Hippocampal formation (tissue), 2 donors: ENCODE measurements at places on chromosomes 4 and X.

GRCh38 chr4:8912089-8912455 lies 40.4 kb upstream of the HMX1 start:
- DNase-seq, result no peak

DNA sequence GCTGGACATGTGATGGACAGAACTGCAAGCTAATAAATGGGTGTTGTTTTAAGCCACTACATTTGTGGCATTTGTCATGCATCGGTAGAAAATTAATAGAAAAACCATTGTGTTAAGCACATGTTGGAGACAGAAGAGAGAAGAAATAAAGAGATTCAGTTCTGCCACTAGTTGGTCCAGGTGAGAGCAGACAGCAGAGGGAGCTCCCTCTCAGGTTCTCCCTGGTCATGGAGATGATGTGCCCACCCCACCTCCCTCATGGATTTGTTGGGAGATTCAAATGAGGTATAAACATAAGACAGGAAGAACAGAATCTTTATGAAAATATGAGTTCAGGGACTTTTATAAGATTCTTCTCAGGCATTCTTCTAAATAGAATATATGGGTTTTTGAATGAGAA lies 36.8 kb upstream of the OCIAD2 start:
- no peak for DNase-seq

- DNase-seq, result no peak
Observed at GRCh38 chr4:48127231-48127630, 6.8 kb downstream of the TXK start.

GRCh38 chrX:13938051-13938828 lies 91.5 kb downstream of the GEMIN8 start:
- DNase-seq, result no peak

GRCh38 chr4:56972809-56973208 lies 4.6 kb downstream of the NOA1 start:
- DNase-seq, result no peak

GRCh38 chr4:138056541-138056940 lies 185.6 kb downstream of the SLC7A11 start:
- DNase-seq, result no peak

DNA sequence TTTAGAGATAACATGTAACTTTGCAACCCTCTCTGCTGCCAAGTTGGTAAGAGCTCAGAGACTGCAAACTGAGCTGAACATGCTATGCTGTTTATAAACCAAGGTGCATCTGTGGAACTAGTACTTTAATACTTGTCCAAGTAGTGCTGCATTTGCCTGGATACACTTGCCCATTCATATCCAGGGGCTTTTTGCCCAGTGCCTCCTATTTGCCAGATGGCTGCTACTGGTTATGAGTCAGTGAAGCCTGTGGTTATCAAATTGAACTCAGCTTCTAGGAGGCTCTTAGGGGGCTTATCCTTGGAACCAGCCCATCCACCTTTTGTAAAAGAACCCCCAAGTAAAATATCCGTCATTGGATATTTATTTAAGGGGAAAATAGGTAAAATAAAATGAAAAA lies 79.6 kb downstream of the AFF2 start:
- no peak for DNase-seq

DNA sequence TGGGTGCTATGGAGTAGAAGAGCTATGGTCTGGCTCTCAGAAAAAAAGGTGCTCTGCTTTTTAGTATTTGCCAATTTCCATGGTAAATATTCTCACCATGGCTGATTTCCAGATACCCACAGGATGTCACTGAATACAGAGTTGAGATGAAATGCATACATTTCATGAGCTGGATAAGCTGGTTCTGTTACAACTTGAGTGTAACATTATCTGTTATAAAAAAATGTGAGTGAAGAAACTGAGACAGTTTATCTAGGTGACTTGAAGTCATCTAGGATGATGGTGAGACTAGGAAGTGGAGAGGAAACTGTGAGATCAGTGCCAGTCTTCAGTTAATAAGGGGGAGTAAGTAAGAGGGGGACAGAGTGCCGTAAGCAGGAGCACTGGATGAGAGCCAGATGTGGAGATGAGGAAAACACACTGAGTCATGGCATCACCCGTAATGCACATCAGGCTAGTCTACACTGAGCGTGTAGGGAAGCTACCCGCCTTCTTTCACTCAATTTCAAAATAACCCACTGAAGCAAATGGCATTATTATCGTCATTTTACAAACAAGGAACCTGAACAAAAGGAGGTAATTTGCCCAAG lies 5.0 kb downstream of the HPSE start:
- no peak for DNase-seq

- no peak for DNase-seq
Observed at GRCh38 chrX:53223955-53224859, 800 bp downstream of the KDM5C start.

DNA sequence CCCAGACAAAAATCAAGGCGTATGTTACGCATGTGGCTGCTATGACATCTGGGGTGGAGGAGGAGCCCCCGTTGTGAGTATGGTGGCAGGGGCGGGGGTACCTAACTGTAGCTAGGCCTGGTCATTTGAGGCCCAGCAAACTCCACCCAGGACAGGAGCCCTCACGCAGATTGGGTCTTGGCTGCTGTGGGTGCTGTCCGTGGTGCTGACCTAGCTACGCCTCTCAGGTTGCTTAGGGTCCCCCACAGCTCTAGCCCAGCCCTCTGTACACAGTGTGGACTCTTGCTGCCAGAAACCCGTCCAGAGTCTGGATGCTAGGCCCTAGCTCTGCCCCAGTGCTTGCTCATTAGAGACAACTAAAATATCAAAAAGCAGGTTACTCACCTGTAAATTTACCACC lies 146.7 kb upstream of the PSAPL1 start:
- no peak for DNase-seq

DNA sequence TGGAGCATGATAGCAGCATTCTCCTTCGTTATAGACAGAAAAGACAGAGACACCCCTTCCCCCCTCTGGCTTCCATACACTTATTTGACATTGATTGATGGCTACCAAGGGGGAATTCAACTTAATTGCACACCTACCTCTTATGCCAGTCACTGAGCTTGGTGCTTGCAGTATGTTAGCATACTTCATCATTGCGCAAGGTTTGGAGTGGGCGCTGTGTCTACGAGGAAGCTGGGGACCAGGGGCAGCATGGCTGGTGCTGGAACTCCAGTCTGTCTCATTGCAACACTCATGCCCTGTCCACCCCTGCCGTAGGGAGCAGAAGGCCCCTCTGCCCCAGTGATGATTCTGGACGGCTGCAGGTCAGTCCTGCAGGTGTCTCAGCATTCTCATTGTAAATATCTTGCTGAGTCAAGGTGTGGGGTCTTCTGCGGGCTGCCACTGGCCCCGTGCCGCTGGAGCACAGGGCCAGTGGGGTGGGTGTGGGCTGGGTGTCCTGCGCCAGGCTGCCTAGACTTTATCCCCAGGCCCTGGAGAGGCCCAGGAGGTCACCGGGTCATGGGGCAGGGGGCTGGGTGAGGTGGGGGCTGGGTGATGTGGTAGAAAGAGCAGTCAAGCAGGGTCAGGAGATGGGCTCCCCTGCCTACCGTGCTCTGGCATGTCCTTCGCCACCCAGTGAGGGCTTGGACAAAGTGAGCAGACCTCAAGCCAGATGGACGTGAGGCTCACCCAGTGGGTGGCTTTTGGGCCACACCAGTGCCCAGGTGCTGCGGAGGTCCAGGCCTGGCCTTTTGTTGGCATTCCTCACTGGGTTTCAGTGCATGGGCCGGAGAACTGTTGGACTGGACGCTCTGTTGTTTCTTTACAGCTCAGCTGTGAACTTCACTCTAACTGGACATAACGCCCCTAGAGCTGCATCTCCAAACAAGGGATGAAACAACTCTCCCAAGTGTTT lies 85.5 kb downstream of the PSAPL1 start:
- no peak for DNase-seq

GRCh38 chr4:39030725-39031124 lies 1.5 kb downstream of the TMEM156 start:
- DNase-seq, result no peak

DNA sequence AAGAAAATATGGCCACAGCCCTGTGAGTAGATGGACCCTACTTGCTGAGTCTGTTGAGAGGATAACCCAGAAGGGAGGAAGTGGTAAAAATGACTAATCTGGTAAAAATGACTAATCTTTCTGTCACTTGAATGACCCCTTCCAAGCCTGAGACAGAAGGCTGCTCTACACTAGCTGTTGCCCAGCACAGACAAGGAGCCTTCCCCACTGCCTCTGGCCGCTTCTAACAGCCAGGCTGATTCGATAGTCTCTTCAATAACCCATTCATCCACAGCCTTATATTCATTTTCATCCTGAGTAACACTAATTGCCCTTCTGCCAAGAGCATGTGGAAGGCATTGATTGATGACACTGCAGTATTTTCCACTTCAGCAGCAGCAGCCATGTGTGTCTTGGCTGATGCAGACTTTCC lies 18.4 kb downstream of the MAGEB17 start:
- no peak for DNase-seq

GRCh38 chr4:752196-752861 lies 46.7 kb downstream of the PCGF3 start:
- no peak for DNase-seq

DNA sequence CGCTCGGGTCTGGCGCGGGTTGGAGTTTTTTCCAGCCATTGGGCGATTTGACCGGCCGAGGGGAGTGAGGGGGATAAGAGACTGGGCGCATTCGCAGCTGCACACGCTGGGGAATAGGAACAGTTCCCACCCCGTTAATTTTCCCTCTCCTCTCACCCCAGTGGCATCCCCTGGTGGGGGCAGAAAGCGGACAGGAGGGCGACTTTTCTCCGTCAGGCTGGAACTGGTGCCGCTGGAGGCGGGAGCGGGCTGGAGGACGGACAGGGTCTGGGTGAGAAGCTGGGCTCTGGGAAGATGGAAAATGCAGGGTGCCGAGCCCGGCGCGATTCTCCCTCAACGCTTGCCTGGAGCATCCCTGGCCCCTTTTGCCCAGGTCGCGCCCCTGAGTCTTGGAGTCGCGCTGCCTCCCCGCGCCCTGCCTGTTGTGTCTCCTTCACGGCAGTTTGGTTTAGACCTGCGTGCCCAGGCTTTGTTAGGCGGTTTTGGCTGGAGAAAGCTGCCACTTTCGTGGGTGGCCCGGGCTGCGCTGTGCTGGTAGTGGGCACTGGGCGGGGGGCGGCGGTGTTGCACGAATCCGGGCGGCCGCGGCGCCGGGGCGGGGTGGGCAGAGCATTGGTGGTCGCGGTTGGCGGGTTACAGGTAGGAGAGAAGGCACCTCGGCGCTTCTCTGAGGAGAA lies 2.0 kb downstream of the ADGRL3 start:
- DNase-seq, result peak; percentile 40

GRCh38 chr4:120053911-120054310 lies 12.7 kb downstream of the MAD2L1 start:
- no peak for DNase-seq

GRCh38 chrX:38847903-38848230 lies 46.6 kb downstream of the MID1IP1 start:
- no peak for DNase-seq

GRCh38 chr4:46793036-46793435 lies 116.0 kb downstream of the COX7B2 start:
- DNase-seq, result no peak

DNA sequence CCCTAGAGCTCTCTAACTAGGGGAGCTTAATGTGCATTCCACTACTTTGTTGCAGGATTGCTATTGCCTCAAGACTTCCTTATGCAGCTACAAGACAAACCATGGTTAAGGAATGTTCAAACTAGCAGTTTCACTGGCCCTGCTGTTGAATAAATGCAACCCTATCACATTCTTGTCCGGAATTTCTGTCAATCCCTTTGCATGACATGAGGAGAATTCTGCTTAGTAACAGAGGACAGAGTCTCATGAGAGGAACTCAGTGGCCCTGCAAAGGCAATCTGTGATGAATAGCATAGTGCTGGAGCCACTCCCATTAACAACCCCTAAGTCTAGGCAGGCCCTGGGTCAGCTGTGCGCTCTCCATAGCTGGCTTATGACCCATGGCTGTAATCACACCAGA lies 30.7 kb upstream of the SGMS2 start:
- no peak for DNase-seq

GRCh38 chr4:100986360-100986868 lies 360.9 kb downstream of the PPP3CA start:
- DNase-seq, result no peak

- no peak for DNase-seq
Observed at GRCh38 chrX:65750674-65751469, 83.4 kb downstream of the MSN start.

- no peak for DNase-seq
Observed at GRCh38 chr4:37445023-37445422, 200.5 kb downstream of the NWD2 start.

GRCh38 chrX:65194547-65194946 lies 218.3 kb upstream of the ZC4H2 start:
- DNase-seq, result no peak

DNA sequence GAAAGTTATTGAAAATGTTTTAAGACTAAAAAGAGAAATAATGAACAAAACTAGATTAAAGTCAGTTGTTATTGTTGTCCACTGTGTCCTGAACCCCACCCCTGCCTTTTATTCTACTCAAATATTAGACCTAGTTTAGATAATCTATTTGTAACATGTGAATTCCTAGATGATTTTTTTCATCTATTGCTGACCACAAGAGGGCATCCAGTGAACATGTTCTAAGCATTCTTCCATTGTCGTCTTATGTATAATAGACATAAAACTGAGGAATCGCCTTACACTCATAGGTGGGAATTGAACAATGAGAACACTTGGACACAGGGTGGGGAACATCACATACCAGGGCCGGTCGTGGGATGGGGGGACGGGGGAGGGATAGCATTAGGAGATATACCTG lies 36.4 kb upstream of the HPRT1 start:
- no peak for DNase-seq

DNA sequence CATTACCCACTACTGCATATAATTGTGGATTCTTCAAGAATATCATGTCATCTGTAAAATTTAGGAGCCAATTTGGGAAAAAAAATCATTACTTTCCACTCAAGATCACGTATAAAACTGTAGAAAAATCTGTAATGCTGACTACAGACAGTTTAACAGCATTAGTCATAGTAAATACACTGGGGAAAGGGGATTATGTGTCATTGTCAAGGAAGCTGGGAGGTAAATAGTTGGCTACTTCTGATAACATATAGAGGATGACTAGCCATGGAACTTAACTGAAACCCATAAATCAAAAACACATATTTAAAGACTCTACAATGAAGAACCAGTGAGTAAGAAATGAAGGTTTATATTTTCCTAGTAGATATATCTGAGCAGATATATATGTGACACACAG lies 1666.4 kb upstream of the IGFBP7 start:
- DNase-seq, result no peak

GRCh38 chrX:85569096-85569495 lies 189.6 kb upstream of the POF1B start:
- DNase-seq, result no peak

DNA sequence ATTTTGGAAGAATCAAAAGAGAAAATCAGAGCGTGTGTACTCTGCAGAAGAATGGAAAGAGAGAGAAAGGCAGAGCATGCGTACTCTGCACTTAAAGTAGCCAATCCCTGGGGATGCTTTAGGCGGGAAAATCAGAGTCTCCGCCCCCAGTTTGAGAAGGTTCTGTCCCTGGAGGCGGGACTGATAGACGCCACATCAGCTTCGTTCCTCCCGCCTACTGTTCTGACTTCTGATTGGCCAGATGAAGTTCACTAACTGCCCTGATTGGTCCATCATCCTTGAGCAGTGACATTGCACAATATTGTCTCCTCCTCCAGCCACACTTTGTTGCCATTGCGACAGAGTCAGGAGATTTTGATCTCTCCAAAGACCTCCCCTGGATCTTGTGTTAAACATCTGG lies 23.8 kb downstream of the SSX1 start:
- no peak for DNase-seq
